ENCODE measurements at places on chromosomes 2 and 18.

DNA sequence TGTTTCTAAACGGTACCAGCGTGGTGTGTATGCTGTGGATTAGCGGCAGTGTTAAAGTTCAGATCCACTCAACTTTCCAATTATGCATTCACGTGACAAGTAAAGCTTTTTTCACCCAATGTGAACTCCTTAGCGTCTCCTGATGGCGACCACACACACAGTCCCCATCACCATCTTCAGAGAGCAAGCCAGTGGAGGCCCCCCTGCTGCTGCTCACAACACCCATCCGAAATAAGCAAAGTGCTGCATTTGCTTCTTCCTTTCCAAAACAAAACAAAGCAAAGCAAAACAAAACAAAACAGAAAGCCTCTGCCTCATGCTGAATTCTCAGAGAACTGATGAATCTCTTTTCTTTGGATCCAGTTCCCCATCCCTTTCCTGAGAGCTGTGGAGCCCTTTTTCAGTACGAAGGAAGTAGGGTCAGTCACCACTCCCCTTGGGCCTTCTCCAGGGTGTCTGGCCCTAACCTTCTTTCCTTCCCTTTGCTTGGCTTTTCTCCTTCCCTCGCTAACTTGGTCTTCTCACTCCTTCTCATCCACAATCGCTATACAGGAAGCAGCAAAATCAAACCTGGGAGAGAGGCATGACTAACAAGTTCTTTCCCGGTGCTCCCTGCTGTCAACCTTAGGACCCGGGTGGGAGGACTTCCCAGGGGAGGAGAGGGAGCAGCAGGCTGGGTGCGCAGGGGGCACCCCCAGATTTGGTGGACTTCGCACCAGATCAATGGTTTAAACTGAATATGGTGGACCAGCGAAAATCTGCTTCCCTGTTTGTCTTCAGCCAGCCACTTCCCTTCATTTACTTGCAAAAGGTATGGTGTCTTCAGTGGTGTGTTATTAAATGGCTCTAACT is 56.0 kb downstream of the NRP2 start:
- H3K4me3 ChIP-seq: no peak overlapping the region
- no peaks in the 10 kb centered on the region for H3K36me3 ChIP-seq
- no peaks in the 10 kb centered on the region for H3K27me3 ChIP-seq
- peak overlapping the region; percentile 61 for H3K27ac ChIP-seq
- peaks cover 17% of the 10 kb centered on the region for H3K4me1 ChIP-seq

DNA sequence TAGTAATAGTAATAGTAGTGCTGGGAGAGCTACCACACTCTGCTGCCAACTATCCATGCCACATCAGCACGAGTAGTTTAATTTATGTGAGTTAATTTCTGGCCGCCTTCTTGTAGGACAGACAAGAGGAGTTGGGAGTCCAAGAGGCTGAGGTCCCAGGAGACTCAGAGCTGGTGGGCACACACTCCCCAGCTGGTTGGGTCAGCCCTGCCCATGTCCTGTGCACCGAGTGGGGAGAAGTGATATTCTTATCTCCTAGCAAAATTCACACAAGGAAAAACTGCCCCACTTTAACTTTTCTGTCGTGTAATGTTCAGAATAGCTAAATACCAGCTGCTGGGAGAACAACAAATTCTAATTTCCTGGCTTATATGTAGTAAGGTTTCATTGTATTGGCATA is 15.2 kb upstream of the MAP4K4 start:
- DNase-seq: no peak
- no peaks in the 10 kb centered on the region for H3K4me1 ChIP-seq

GRCh38 chr2:239775623-239776435 is 249.3 kb downstream of the NDUFA10 start:
- no peak overlapping the region for H3K27ac ChIP-seq
- no peaks in the 10 kb centered on the region for H3K4me1 ChIP-seq

GRCh38 chr2:2101924-2102323 is 229.2 kb downstream of the MYT1L start:
- H3K4me1 ChIP-seq: peaks cover 5% of the 10 kb centered on the region
- H3K36me3 ChIP-seq: no peaks in the 10 kb centered on the region
- DNase-seq: no peak
- H3K27me3 ChIP-seq: no peaks in the 10 kb centered on the region

DNA sequence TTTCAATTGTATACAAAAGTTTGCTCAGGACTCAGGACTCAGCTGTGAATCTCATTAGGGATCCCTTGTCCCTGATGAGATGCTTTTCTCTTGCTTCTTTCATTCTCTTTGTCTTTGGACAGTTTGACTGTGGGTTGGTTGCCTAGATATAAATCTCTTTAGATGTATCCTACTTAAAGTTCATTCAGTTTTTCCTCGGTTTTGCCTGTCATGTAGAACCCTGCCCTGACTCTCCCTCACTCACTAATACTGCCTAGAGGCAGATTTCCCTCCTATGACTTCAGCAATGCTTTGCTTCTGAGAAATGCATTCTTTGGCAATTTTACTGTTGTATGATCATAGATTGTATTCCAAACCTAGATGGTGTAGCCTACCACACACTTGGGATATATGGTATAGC is 421.4 kb upstream of the TCF4 start:
- DNase-seq: no peak
- no peaks in the 10 kb centered on the region for H3K27me3 ChIP-seq
- H3K27ac ChIP-seq: no peak overlapping the region
- H3K36me3 ChIP-seq: no peaks in the 10 kb centered on the region

GRCh38 chr18:49623571-49623970 is 61.7 kb downstream of the LIPG start:
- no peak for DNase-seq
- peaks cover 14% of the 10 kb centered on the region for H3K4me1 ChIP-seq
- no peaks in the 10 kb centered on the region for H3K36me3 ChIP-seq
- no peak overlapping the region for H3K27ac ChIP-seq
- no peaks in the 10 kb centered on the region for H3K27me3 ChIP-seq

GRCh38 chr2:15980605-15981098 is 40.3 kb downstream of the MYCN start:
- H3K36me3 ChIP-seq: no peaks in the 10 kb centered on the region
- no peak for DNase-seq
- H3K27ac ChIP-seq: no peak overlapping the region
- H3K4me1 ChIP-seq: peaks cover 5% of the 10 kb centered on the region
- no peaks in the 10 kb centered on the region for H3K27me3 ChIP-seq

DNA sequence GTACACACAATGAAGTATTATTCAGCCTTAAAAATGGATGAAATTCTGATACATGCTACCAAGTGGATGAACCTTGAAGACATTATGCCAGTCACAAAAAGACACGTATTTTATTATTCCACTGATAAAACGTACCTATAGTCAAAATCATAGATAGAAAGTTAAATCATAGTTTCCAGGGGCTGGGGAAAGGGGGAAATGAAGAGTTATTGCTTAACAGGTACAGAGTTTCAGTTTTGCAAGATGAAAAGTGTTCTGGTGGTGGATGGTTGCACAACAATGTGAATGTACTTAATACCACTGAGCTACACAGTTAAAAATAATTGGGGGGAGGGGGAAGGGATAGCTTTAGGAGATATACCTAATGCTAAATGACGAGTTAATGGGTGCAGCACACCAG is 279.0 kb upstream of the STON1 start:
- no peak for DNase-seq
- H3K4me1 ChIP-seq: peaks cover 12% of the 10 kb centered on the region
- H3K4me3 ChIP-seq: no peak overlapping the region

DNA sequence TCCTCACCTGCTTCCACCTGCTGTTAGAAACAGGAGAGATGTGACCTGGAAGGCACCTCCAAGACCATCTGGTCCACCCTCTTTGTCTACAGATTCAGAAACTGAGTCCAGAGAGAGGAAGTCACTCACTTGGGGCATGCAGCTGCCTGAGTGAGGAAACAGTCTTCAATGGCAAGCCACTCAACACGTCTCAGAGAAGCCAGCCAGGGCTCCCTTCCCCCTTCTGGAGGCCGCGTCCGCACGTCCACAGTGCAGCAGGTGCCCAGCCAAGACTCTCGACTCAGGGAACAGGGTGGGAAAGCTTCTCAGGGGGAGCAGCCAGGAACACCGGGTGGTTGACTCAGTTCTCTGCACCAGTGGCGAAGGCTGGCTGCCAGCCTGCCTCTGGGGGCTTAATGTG is 201.7 kb downstream of the BCL11A start:
- H3K4me1 ChIP-seq: no peaks in the 10 kb centered on the region
- H3K27me3 ChIP-seq: no peaks in the 10 kb centered on the region
- no peak for DNase-seq
- H3K4me3 ChIP-seq: no peak overlapping the region

GRCh38 chr18:5909125-5909524 is 13.8 kb upstream of the TMEM200C start:
- no peaks in the 10 kb centered on the region for H3K27me3 ChIP-seq

DNA sequence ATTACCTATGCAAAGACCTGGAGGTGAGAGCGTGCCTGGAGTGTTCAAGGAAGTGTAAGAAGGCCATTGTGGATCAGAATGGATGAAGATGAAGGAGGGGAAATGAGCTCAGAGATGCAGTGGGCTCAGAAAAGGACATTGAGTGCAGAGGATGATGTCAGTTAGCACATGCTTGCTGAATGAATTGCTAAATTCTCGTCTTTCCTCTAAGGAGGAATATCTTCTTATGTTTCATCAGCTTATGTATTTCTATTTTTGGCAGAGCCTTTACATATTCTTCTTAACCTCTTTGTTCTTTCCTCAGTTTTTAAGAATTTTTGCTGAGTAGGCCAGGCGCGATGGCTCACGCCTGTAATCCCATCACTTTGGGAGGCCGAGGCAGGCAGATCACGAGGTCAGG is 30.9 kb downstream of the FAM171B start:
- no peaks in the 10 kb centered on the region for H3K36me3 ChIP-seq
- no peaks in the 10 kb centered on the region for H3K4me1 ChIP-seq
- H3K27me3 ChIP-seq: no peaks in the 10 kb centered on the region
- DNase-seq: no peak

GRCh38 chr2:187775651-187776050 is 221.4 kb upstream of the TFPI start:
- no peak for DNase-seq
- no peaks in the 10 kb centered on the region for H3K4me1 ChIP-seq
- no peak overlapping the region for H3K4me3 ChIP-seq
- no peak overlapping the region for H3K27ac ChIP-seq

- no peak overlapping the region for H3K27ac ChIP-seq
- no peaks in the 10 kb centered on the region for H3K27me3 ChIP-seq
- no peaks in the 10 kb centered on the region for H3K4me1 ChIP-seq
- DNase-seq: no peak
- no peak overlapping the region for H3K4me3 ChIP-seq
- H3K36me3 ChIP-seq: no peaks in the 10 kb centered on the region
Observed at GRCh38 chr2:22887426-22887825, 497.6 kb upstream of the KLHL29 start.

- peaks cover 20% of the 10 kb centered on the region for H3K4me1 ChIP-seq
- no peak overlapping the region for H3K4me3 ChIP-seq
- H3K27me3 ChIP-seq: no peaks in the 10 kb centered on the region
- no peak overlapping the region for H3K27ac ChIP-seq
Observed at GRCh38 chr2:54422072-54422581, 34.0 kb upstream of the SPTBN1 start.

DNA sequence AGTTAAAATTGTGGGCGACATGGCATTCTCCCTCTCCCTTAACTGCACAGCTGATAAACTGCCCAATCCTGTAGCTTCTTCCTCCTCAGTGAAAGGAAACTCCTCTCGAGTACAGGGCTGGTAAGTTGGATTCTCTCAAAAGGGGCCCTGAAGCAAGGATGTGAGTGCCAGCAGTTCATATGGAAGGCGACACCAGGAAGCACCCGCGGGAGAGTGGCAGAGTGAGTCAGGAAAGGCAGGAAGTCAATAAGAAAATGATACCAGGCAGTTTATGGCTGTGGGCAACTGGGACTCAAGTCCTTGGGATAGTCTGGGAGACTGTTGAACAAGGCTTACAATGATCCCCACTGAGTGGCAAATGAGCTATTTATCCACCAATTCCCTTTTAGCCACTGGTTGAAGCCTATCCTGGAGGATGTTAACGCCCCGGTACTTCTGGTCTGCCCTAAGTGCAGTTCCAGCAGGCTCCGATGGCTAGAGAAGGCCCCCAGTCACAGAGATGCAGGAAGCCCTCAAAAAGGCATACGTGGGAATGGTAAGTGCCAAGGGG is 34.8 kb downstream of the ABHD3 start:
- no peaks in the 10 kb centered on the region for H3K4me1 ChIP-seq
- DNase-seq: no peak
- no peaks in the 10 kb centered on the region for H3K27me3 ChIP-seq

GRCh38 chr2:207354462-207354861 is 175.3 kb upstream of the CREB1 start:
- H3K36me3 ChIP-seq: no peaks in the 10 kb centered on the region
- no peaks in the 10 kb centered on the region for H3K4me1 ChIP-seq
- no peak for DNase-seq
- H3K4me3 ChIP-seq: no peak overlapping the region

DNA sequence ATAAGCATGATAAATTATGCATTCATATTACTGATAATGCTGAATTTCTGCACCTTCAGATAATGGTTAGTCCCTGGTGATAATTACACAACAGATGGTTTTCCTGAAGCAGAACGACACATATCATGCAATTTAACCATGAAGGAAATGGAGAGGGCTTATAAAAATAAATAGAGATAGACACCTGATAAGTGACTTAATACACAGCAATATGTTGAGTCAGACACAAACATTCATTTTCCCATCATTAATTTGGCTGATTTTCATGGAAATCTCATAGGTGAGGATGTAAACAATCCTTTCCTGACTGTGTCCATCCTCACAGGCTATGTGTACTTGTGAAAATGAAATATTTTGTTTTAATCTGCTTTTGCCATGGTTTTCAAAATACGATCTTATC is 36.9 kb upstream of the DSEL start:
- DNase-seq: no peak
- no peaks in the 10 kb centered on the region for H3K27me3 ChIP-seq
- H3K4me3 ChIP-seq: no peak overlapping the region
- peaks cover 4% of the 10 kb centered on the region for H3K4me1 ChIP-seq
- no peaks in the 10 kb centered on the region for H3K36me3 ChIP-seq

DNA sequence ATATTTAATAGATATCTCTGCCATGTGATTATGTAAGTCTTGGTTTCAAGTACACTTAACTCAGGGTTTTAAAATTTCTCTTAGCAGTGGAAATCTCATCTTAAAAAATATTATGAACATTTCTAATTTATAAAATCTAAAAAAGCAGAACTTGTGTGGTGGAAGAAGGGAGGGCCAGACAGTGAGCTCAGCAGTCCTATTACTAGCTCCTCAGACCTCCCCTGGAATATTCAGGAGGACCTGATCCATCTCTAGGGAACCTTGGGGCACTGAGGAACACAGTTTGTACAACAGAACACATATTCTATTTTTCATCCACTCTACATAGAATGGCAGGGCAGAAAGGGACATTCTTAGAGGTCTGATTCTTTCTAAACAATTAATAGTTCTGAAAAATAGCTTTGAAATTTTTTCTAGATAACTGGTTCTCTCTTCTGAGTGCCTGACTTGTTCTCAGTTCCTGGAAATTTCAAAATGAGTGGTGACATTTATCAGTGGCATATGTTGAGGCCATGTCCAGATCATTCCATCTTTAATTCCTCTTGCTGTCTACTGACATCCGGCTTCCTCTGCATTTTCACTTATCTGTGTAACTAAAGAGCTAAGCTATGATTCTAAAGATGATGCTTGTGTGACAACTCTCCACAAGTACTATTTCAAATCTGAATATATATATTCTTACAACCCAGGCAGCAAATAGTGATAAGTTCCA is 8.2 kb upstream of the MAP4K4 start:
- no peak for DNase-seq
- H3K27ac ChIP-seq: no peak overlapping the region
- H3K4me1 ChIP-seq: no peaks in the 10 kb centered on the region
